ENCODE measurements at places on chromosomes 16 and 17.
A peak's percentile ranks its signal among the peaks of the same experiment; 100 is the strongest.

DNA sequence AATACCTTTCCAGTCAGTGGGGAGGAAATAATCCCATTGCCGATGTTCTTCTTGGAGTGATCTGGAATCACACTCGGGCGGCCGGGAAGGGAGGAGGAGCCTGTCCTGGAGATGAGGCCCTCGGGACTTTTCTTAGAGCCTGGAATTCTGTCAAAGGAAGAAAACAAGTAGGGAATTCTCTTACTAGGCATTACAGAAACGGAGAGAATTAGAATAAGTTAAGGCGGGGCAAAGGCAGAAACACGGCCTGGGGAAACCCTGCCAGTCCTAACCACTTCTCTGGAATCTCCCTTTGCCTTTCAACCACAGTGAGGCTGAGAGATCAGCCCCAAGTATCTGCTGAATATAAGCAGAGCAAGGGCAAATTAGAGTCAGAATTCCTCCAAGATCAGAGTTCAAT lies 27.8 kb downstream of the USP36 start:
- DNase-seq = no peak

DNA sequence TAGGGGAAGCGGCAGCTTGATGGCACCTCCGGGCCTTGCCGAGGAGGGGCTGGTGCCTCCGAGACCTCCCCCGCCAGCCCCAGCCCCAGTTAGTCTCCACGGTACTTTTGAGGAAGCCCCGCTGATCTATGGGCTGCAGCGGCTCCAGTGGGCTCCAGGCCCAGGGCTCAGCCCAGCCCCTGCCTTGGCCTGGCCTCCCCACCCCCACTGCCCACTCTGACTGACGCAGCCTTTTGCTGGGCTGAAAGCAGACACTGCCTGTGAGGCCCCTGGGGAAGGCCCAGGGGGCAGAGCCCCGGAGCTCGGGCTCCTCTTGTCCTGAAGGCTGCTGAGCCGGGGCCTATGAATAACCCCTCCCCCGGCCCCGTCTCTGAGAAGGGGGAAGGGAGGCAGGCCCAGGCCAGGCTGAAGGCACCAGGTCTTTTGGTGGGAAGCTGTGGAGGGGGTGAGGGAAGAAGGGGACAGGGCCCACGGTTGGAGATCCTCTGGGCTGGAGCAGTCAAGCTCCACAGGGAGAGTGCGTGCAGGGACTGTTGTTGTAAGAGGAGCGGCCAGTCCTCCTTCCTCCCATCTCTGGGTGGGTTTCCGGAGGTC lies 7.5 kb upstream of the SMTNL2 start:
- DNase-seq = no peak

- no peak for DNase-seq
These were observed 118.2 kb upstream of the KCNJ18 start for GRCh38 chr17:21573961-21574610.

GRCh38 chr16:58615280-58615679 lies 14.3 kb downstream of the CNOT1 start:
- DNase-seq = no peak

DNA sequence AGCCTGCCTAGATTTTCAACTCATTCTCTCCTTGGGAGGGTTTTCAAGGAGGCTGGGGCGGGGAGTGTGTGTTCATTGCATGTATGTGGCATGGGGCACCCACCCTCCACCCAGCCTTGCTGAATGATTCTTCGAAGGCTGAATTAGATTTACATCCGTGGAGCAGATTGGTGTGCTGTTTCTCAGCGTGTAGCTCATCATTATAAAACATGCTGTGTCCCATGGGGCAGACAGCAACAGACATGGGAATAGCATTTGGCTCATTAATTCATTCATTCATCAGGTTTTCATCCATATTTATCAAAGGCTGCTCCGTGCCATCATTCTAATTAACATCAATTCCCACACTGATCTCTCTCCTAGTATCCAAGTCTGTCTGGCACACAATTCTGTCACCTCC lies 10.6 kb upstream of the CD300A start:
- DNase-seq = no peak

DNA sequence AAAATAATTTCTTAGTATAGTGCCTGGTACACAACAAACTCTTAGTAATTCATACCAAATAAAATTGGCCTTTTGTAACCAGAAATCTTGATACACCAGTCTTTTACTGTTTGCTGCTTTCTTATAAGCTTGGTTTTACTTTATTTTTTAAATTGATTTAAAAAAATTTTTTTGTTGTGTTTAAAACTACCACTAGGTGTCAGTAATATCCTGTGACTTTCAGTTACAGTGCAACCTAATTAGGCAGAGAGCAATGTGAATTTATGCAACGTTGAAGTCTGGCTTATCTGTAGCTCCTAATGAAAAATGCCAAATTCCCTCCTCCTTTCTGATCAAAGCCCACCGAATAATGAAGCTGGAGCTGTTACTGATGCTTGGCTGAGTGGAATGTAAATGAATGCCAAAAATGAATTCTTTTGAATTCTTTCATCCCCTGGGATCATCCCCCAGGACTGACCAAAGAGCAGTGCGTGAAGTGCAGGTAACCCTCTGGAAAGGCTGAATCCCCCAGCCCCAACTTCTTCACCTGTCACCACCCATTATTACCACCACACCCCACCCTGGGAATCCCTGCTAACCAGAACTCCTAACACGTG lies 3.8 kb downstream of the ERCC4 start:
- DNase-seq = no peak

GRCh38 chr17:50518384-50519023 lies 10.3 kb downstream of the MYCBPAP start:
- no peak for DNase-seq

- DNase-seq = no peak
These were observed 22.9 kb downstream of the DHRS7C start for GRCh38 chr17:9768381-9768934.

DNA sequence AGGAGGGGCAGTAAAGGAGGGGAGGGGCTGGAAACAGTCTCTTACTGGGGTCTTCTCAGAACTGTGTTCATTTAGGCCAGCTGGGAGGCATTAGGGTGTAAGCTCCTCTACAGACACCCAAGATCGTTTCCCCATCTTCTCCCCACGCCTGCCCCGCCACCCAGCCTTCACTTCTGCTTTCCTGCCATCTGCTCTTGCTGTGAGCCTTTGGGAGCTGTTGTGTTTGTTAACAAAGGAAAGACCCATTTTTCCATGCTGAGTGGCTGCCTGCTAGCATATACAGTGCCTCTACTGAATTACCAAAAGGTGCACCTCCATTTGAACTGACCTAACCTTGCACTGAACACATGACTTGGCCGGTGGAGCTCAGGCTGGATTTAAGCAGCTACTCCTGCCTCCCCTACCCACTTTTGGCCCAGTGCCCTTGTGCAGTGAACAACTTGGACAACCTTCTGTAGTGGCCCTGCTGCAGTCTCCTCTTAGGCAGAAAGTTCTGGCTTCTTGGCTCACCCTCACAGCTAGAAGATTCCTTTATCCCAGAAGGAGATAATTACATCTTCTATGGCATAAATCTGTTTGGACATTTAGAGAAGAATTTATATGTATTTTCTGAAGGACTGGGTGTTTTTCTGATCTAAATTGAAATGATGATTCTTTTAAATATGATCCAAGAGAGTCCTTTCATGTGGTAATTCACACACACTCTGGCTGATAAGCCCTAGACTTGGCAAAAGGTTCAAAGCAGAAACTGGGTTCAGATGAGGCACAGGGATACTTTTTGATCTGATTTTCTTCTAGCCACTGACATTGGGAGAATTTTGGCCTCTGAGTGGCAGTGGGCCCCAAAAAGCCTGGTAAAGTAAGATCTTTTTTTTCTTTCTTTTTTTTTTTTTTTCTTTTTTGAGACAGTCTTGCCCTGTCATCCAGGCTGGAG lies 81.9 kb upstream of the HNF1B start:
- no peak for DNase-seq

DNA sequence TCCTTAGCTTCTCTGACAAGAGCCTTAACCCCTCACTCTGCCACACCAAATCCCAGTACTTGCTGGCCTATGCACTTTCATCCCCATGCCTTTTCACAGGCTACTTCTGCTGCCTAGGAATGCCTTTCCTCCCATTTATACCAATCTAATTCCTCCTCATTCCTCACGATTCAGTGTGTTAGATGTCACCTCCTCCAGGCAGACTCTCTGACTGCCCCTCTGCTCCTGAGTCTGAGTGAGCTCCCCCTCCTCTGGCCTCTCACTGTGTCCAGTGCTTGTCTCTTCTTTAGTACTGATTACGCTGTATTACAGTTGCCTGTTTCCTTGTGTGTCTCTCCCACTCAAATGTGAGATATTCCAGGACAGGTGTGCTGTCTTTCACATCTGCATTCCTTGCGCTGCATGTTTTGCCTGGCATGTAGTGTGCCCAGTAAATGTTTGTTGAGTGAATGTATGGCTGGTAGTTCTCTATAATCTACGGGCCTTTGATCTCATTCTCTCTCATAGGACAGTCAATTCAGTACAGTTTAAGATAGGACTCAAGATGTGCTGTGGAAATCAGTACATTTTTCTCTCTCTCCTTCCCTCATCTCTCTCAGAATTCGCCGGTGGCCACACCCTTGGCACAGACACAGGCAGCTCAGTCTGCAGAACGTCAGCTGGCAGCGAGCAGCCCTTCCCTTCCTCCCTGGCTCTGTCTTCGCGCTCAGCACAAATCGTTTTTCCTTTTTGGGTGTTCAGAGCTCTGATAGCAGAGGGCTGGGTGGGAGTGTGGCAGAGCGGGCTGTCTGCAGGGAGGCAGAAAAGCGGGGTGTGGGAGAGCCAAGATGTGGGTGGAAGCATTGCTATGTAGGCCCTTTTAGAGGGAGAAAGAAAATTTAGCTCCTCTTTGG lies 18.5 kb downstream of the ARL4D start:
- no peak for DNase-seq

DNA sequence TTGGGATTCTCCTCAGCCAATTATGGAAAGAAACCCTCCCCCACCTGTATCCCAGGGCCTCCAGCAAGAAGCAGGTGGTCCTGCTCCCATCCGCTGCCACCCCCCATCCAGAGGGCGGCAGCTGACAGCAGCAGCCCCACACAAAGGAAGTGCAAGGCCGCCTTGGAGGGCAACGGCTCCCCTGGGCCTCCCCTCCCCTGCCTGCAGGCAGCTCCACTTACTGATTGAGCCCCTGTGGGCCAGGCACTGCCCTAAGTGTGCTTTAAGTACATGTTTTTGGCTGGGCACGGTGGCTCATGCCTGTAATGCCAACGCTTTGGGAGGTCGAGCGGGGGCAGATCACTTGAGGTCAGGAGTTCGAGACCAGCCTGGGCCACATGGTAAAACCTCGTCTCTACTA lies 257.6 kb downstream of the PARN start:
- no peak for DNase-seq

- DNase-seq = no peak
These were observed 204.3 kb downstream of the SPECC1 start for GRCh38 chr17:20213449-20213848.

GRCh38 chr17:5975661-5976060 lies 94.5 kb upstream of the WSCD1 start:
- DNase-seq = no peak

DNA sequence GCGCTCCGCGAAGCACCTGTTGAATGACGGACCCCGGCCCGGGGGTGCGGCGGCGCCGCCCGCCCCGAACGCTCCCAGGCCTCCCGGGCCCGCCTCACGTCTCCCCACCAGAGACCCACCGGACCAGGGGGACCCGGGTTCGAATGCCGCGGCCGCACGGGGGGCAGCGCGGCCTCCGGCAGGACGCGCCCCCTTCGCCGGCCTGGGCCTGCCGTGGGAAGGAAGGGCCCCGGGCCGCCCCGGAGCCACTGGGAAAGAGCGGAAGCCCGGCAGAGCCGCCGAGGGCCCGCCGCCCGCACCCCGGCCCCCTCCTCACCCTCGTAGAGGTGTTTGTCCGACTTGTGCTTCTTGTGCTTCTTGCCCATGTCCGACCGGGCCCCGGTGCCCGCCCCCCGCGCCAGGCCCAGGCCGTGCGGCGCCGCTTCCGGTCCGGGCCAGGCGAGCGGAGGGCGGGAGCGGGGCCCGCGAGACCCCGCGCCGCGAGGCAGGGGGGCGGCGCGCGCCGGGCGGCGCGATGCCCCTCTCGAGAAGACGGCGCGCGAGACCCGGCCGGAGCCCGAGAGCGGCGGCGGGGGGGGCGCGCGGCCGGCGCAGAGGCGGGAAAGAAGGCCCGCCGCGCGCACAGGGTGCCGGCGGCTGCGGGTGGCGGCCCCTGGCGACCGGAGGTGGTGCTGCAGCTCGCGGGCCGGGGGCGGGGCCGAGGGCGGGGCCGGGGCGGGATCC lies at the start of gene BRD7:
TSS of gene BRD7 (minus strand) at position 579 of the 723 bp plus-strand sequence. CDS start at position 365, 214 bp downstream.
- peak; percentile 45 for DNase-seq

DNA sequence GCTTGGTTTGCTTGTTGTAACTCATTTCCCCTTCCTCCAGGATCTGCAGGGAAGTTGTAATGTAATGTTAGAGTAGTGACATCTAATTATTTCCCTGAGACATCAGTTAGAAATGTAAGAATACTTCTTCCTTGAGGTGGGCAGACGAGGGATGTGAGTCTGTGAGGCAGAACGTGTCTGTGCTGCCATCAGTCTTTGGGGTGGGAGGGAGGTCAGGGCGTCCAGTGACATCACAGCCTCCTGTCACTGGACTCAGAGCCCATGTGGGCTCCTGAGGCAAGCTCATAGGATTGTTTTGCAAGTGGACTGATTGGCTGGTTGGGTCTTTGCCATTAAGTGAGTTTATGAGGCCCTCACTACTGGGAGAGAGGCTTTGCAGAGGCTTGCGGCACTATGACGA lies 188.8 kb downstream of the CCDC182 start:
- DNase-seq = no peak

GRCh38 chr17:10518271-10519037 lies at the start of gene MYH1:
TSS of gene MYH1 (minus strand) at chr17:10518542. CDS start at chr17:10516642, 1,900 bp downstream.
- DNase-seq = no peak

- no peak for DNase-seq
These were observed 8.6 kb downstream of the MAPT start for GRCh38 chr17:45902892-45903346.

GRCh38 chr17:4333041-4333440 lies 33.4 kb downstream of the UBE2G1 start:
- no peak for DNase-seq

- DNase-seq = no peak
These were observed 2.7 kb downstream of the SULT1A1 start for GRCh38 chr16:28607116-28607623.

DNA sequence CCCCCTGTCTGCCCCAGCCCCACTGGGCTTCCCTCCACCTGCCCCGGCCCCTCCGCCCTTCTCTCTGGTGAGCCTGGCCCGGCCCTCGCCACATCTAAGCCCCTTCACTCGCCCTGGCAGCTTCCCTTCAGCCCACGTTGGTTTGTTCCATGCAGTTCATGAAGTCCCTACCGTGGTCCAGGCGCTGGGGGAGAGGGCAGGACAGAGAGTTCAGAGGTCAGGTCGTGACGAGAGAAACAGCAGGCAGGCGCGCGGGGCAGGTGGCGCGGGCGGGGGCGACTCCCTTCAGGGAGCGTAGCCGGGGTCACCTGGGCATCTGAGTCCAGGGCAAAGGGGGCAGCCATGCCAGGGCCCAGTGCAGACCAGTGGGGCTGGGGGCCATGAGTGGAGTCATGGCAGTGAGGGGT lies 8.9 kb upstream of the TEDC2 start:
- DNase-seq = no peak

DNA sequence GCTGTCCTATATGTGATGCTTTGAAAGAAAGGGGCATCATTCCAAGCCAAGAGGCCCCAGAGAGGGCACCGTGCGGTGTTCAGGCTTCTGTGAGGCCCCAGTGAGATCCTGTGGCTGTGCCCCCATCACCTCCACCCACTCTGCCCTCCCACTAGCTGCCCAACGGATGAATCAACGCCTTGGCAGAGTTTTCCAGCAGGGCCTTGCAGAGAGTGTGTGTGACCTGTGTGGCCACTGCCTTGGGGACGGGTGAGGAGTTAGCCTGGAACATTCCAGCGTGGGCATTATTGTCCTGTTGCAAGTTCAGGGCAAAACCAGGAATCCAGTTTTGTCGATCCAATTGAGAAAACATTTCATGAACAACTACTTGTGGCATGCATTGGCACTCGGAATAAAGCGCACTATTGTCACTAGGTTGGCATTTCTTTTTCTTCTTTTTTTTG lies 53.7 kb downstream of the SF3B3 start:
- no peak for DNase-seq

- no peak for DNase-seq
These were observed 2.1 kb downstream of the TXNDC11 start for GRCh38 chr16:11740567-11740966.
